ENCODE measurements at places on chromosomes 3 and 15.
A peak's percentile ranks its signal among the peaks of the same experiment; 100 is the strongest.

- DNase-seq, result no peak
These were observed 31.6 kb downstream of the BTD start for GRCh38 chr3:15633159-15633558.

GRCh38 chr3:123328851-123329635 lies 119.8 kb downstream of the ADCY5 start:
- peak; percentile 64 for DNase-seq

DNA sequence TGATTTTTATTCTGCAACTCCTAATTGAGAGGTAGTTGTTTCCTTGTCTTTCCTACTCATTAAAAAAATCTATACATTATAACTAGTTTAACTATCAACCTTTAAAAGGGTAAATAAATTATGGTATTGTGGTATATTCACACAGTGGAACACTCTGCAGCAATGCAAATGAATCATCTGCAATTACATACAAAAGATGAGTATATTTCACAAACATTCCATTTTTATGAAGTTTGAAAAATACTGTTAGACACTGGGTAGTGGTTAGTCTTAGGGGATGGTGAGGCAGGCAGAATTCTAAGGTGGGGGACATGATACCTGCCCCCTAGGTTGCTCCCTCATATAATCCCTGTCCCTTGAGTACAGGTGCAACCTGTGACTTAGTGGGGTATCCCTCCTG lies 44.0 kb upstream of the MAGI1 start:
- no peak for DNase-seq

DNA sequence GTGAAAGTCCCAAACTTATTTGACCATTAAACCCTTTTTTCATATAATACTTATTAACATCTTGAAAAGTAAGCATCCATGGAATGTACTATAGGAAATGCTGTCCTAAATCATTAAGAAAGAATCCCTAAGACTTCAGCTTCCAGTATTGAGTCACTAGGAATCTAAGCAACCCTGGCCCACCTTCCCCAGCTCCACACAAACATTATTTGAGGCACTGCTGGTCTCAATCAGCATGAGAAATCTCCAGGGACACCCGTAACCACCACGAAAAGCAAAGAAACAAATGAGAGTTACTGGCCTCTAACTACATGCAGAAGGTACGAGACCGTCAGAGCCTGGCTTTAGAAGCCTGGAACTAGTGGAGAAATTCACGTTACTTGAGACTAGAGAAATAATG lies 68.2 kb downstream of the POLQ start:
- no peak for DNase-seq

Data from activated naive CD4-positive, alpha-beta T cell (primary cell).